ENCODE measurements at places on chromosomes 16 and 17.

- no peak for DNase-seq
Observed at GRCh38 chr16:65023802-65024201, 98.1 kb downstream of the CDH11 start.

- no peak for DNase-seq
Observed at GRCh38 chr17:34610506-34610905, 31.1 kb downstream of the TMEM132E start.

- no peak for DNase-seq
Observed at GRCh38 chr17:15290605-15291004, 25.5 kb upstream of the PMP22 start.

- DNase-seq, result no peak
Observed at GRCh38 chr17:603406-604114, 111.1 kb downstream of the VPS53 start.

GRCh38 chr16:59295993-59296736, 562.0 kb upstream of the GOT2 start:
- no peak for DNase-seq

- no peak for DNase-seq
Observed at GRCh38 chr16:86363057-86363490, 147.3 kb upstream of the FOXF1 start.

- DNase-seq, result peak; percentile 85
Observed at GRCh38 chr16:361872-362701, 8.3 kb downstream of the MRPL28 start.

- DNase-seq, result peak; percentile 41
Observed at GRCh38 chr17:30961209-30962188, 9.3 kb upstream of the RNF135 start.

DNA sequence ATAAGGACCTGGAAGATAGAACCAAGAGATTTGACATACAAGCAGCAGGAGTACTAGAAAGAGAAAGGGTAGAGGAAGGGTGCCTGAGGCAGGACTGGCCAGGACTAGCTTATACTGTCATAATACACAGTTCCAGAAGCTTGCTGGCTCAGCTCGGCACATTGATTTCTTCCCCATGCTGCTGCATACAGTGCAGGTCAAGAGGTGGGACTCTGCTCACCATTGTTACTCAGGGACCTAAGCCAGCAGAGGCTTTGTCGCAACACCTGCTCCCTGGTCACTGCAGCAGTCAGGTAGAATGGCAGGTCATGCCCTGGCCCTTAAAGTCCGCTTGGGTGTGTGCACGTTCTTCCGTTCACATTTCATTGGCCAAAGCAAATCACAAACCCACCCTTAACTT, 32.8 kb downstream of the LDHD start:
- DNase-seq, result no peak

DNA sequence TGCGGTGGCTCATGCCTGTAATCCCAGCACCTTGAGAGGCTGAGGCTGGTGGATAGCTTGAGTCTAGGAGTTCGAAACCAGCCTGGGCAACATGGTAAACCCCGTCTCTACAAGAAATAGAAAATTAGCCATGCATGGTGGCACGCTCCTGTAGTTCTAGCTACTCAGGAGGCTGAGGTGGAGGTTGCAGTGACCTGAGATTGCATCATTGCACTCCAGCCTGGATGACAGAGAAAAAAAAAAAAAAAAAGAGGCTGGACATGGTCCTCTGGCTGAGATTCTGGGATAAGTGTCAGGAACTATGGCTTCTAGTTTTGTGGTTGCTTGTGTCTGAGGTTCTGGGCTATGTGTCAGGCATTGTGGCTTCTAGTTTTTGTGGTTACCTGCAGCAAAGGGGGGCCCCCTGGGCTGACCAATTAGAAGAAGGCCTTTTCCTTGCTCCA, 7.0 kb downstream of the KSR1 start:
- DNase-seq, result peak; percentile 38

DNA sequence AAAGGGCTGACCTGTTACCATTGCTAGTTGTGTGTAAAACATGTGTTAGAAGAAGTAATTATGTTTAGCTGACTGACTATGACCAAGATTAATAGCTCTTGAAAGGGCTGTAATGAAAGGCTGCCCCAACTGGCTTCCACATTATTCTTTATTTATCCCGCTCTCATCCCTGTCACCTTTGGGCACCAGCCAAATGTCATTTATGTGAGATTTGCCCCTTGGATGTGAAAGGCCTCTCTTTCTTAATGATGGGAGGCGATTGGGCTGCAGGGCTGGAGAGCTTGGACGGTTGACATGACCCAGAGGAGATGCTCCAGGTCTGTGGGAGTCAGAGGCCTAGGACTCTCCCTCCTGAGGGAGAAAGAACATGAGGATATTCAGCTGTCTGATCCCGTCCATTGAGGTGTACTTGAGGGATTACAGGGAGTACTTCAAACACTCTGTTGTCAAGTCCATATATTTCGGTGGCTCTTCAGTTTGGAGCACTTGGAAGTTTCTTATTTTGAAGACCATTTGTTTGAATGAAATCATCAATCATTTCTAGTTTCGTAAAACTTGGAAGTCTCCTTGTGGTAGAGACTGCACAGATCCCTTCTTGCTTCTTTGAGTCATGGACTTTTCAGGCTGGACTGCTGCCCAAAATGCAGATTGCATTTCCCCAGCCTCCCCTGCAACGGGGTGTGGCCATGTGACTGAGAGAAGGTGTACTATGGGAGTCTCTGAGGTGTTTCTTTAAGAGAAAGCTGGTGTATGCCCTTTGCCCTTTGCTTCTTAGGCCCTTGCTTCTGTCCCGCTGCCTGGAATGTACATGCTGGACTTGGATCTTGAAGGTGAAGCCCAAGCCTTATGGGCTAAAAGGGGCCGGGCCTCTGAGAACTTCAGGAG, 51.3 kb downstream of the FTO start:
- no peak for DNase-seq

DNA sequence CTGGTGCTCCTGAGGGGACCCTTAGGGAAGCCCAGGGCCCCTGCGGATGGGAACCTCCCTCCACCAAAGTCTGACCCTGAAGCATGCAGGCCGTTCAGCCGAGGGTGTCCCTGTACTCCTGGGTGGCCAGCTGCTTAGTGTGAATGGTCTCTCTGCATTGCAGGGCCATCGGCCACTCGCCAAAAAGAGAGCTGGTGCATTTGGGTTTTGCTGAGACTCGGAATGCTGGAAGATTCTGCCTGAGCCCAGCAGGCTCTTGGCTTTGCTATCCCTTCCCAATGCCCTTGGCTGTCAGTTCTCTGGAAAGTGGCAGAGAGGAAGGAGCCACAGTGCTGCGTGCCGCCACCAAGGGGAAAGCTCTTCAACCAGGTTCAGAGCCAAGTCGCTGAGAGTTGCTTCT, 2.8 kb downstream of the MEOX1 start:
- no peak for DNase-seq

- DNase-seq, result no peak
Observed at GRCh38 chr17:68197091-68197996, 50.5 kb upstream of the AMZ2 start.

DNA sequence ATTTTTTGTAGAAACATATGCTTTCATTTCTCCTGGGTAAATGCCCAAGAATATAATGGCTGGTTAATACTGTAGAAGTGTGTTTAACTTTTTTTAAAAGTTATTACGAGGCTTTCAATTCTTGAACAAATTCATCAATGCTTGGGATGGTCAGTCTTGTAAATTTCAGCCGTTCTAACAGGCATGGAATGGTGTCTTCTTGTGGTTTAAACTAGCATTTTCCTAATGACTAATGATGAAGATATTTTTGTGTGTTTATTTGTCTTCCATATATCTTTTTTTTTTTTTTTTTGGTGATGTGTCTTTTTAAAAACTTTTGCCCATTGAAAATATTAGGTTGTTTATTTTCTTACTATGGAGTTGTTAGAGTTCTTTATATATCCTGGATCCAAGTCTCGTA, 67.1 kb downstream of the MGAT5B start:
- DNase-seq, result no peak

- no peak for DNase-seq
Observed at GRCh38 chr17:45925311-45925710, 31.0 kb downstream of the MAPT start.

GRCh38 chr17:39380144-39380543, 21.3 kb downstream of the FBXL20 start:
- no peak for DNase-seq

DNA sequence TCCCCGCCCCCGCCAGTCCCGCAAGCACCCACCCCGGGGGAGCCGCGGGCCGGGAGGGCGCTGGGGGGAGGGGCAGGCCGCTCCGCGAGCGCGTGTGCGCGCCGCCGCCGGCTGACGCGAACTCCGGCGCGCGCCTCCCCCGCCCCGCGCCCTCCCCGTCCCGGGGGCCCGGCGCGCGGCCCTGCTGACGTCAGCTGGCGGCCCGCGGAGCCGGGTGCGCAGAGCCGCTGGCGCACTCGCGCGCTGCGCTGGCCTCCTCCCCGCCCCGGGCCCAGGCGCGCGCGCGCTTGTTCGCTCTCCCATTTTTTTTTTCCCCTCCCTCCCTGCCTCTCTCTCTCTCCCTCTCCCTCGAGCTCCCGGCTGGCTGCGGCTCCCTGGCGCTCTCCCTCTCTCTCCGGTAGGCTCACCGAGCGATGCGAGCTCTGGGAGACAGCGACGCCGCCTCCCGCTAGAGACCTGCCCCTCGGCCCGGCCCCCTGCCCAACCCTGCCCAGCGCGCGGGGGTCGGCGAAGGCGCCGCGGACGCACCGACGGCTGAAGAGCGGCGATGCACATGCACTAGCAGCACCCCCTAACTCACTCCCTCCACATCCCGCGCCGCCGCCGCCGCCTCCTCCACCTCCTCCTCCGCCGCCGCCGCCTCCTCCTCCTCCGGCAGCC, at the start of gene GNAO1:
TSS of gene GNAO1 (plus strand) at position 334 of the 660 bp plus-strand sequence. CDS start 747 bp downstream, outside the sequence.
- DNase-seq, result peak; percentile 41

DNA sequence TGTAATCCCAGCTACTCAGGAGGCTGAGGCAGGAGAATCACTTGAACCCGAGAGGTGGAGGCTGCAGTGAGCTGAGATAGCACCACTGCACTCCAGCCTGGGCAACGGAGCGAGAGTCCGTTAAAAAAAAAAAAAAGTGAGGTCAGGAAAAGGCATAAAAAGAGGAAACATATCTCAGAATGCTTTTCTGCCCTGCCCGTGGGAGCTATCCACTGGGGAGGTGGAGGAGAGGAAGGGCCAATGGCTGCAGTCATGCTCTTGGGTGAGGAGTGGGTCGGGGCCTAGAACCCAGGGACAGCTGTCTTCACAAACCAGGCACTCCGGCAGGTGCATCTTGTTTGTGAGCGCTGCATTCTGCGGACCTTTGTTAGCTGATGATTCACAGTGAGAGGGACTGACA, 60.0 kb upstream of the CDC42EP4 start:
- no peak for DNase-seq

GRCh38 chr17:5380491-5381135, 38.8 kb downstream of the NUP88 start:
- DNase-seq, result no peak

DNA sequence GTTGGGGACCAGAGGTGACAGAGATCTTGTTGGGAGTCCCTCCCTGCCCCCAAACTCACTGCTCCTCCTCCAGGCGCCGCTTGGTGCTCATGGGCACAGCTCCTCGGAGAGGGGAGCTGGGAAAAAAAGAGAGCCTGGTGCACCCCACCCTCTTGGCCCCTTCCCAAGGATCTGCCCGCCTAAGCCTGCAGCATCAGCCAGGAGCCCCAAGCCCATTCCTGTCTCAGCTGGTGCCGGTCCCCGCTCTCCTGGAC, 400 bp downstream of the HCFC1R1 start:
- DNase-seq, result peak; percentile 38

Data from activated naive CD4-positive, alpha-beta T cell treated with anti-CD3 and anti-CD28 coated beads for 36 hours (primary cell).